ENCODE measurements at places on chromosomes 16 and 17.

DNA sequence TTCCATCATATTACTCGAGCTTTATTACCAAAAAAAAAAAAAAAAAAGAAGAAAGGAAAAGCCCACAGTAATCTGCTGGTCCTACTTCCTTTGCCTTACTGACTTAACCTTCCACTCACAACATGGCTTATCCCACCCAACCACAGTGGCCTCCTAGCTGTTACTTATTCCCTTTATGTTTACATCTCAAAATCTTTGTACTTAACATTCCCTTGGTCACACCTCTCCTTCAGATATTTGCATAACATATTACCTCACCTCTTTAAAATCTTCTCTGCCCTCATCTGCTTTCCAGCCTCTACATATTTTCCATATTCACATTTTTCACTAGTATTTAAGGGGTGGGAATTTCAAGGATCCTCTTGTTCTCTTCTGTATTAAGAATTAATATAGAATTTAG is 327.0 kb upstream of the TBX2 start:
- no peak for DNase-seq

- no peak for DNase-seq
Observed at GRCh38 chr16:84443166-84443802, 61.2 kb downstream of the MEAK7 start.

- DNase-seq, result peak; percentile 81
Observed at GRCh38 chr17:4903051-4903818, at the start of gene CHRNE. Gene CHRNE, minus strand, starts transcription at chr17:4903098. Its CDS starts 35 bp downstream, at chr17:4903063.

GRCh38 chr16:12304861-12305596 is 328.5 kb downstream of the SNX29 start:
- no peak for DNase-seq

DNA sequence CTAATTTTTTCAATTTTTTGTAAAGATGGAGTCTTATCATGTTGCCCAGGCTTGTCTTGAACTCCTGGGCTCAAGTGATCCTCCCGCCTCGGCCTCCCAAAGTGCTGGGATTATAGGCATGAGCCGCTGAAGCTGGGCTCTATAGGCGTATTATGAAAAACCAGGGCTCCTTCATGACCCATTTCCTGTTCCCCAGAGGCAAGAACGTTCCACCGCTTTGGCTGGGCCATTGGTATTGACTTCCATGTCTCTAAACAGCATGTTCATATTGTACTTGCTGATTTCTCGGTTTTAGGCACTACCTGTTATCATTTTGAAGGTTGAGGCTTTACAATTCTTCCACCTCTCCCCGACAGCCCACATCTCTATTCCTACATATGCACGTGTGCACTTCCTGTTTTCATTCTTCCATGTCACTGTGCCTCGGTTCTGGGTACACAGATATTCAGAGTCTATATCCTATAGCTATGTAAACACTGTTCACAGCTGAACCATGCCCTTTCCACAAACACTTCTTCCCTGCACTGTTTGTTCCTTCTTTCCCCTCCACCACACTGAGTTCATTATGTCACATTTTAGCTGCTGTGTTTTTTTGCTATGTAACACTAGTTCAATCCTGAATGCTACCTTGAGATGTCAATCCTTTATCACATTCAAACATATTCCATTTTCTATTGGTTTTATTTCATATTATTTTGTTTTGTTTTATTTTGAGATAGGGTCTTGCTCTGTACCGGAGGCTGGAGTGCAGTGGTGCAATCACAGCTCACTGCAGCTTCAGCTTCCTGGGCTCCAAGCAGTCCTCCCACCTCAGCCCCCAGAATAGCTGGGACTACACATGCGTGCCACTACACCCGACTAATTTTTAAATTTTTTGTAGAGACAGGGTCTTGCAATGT is 16.8 kb upstream of the MAPK3 start:
- DNase-seq, result no peak

DNA sequence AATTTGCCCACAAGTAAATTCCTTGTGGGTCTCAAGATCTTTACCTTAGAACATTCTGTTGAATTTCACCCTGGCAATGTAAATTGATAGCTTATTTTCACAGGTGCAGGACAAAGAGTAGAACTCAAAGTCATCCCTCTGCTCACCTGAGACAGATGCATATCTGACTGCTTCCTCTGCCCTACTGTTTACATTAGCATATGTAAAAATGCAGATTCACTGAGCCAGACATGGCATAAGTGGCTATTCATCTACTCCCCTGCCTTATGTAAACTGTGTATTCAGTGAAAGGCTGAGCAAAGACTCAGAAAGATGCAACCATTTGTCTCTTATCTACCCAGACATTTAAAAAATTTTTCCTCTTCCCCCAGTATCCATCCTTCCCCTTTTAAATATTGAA is 22.3 kb upstream of the MILR1 start:
- no peak for DNase-seq

GRCh38 chr16:66267292-66268014 is 99.0 kb upstream of the CDH5 start:
- no peak for DNase-seq

DNA sequence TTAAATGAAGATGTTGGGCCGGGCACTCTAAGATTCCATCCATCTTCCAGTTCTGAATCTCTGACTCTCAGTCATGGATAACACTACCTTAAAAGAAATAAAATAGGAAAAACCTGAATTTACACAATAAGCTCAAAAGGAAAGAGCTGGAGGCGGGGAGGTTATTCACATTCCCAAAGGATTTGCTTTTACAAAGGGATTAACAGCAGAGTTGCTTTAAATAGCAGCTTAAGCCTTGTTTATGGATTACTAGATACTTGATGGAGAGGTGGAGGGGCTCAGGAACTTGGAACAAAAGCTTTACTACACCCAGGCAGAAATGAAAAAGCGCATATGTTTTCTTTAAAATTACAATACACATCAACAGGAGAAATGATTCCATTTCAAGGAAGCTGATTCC is 84.5 kb downstream of the XYLT1 start:
- DNase-seq, result no peak

DNA sequence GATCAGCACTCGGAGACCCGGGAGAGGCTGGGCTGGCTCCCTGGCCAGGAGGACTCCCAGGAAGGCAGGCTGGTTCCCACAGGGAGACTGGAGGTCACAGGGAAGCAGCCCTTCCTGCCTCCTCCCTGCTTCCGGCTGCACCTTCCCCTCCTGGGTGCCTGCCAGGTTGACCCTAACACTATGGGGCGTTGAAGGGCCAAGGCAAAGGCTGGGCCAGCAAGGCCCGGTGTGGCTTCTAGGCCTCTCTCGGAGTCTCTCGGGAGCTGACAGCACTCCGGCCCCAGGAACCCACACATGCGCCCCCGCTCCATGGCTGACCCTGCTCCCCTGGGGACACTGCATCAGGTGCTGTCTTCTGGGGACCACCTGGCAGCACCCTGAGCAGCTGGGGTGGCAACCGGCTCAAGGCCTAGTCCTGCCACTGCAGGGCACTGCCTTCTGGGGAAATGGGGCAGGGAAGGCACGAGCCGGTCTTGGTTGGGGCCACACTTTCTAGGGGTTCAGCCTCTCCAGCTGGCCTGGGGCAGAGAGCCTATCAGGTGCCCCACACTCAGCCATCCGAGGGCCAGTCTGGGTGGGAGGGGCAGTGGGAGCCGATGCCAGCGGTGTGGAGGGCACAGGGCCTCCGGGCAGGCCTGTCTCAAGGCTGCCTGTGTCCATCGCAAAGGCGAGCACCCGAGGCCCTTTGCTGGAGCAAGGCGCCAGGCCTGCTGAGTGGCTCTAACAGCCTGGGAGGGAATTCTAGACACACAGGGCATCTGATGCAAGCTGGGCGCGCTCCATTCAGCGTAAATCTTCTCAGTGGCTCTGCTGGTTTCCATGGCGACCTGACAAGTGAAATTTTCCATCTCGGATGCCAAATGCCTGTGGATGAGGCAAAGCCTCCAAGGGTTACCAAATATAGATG is 5.6 kb upstream of the MTSS2 start:
- no peak for DNase-seq

DNA sequence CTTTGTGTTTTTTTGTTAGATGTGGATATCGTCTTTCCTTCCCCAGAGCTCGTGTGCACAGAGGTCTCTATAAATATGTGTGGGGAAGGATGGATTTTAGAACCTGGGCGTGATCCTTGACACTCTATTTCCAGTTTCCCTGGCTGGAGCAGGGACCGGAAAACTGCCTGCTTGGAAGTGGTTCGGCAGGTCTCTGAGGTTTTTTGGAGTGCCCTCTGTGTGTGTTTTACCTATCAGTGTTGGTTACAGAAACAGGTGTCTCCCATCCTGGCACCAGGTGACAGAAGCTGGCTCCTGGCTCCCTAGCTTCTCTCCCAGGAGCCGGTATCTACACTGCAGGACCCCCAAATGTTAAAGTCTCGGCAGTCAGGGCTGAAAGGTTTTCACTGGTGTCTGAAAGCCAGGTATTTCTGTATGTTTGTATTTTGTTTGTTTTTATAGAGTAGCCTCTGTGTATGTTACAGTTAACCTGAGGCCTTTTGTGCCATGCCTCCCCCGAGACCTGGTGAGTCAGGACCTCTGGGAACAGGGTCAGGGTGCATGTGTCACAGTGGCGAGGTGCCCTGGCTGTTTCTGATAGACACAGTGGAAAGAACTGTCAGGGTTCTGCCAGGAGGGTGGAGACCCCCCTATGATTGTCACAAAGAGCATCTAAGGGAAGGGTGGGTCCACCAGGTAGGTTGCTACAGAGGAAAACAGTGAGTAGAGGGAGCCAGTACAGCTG is 31.3 kb downstream of the ZC3H18 start:
- DNase-seq, result no peak

GRCh38 chr17:31002047-31002446 is 31.2 kb downstream of the RNF135 start:
- no peak for DNase-seq

- DNase-seq, result no peak
Observed at GRCh38 chr16:2008631-2009163, 924 bp downstream of the ZNF598 start.

DNA sequence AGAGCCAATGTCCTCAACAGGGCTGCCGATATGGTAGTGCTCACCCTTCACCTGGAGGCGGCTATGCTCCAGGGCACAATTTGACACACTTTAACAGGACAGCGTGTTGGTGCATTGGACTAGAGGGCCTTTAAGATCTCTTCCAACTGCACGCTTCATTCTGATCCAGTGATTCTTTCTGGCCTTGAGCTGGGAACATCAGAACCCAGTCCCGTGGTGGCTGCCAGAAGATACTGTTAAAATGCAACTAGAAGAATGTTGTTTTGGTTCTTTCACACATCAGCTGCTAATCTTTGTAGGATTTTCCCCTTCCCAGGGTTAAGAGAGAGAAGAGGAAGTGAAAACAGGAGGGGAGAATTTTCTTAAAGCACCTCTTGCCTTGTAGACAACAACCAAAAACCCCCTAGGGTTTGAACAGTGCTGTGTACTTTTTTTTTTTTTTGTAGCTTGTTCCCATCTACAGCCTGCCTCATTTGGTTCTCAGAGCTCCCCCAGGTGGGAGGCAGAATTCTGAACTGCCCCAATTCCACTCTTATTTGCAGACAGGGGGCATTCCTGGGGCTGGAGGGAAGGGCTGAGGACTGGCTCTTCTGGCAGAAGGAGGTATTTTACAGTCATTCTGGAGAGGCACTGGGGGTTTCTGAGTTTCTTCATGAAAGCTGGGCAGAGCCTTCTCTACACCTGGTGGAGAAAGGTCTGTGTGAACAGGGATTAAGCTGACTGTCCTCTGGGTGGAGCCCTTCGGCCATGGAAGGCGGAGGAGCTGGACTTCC is 32.4 kb downstream of the SMARCE1 start:
- DNase-seq, result no peak

DNA sequence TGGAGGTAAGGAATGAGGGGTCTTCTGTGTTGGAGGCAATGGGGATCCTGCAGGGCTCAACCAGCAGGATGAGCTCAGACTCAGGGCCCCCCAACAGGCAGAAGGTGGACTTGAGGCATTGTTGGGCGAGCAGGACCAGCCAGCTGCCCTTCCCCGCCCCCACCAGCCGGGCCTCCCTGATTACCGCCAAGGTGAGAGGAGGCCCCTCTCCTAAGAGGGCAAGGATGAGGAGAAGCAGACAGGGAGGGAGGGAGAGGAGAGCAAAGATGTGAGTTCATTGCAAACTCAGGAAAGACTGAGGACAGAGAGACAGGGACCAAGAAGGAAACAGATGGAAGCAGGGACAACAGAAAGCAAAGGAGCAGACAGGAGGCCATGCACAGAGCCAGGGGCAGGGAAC is 272.8 kb upstream of the XYLT1 start:
- DNase-seq, result no peak

DNA sequence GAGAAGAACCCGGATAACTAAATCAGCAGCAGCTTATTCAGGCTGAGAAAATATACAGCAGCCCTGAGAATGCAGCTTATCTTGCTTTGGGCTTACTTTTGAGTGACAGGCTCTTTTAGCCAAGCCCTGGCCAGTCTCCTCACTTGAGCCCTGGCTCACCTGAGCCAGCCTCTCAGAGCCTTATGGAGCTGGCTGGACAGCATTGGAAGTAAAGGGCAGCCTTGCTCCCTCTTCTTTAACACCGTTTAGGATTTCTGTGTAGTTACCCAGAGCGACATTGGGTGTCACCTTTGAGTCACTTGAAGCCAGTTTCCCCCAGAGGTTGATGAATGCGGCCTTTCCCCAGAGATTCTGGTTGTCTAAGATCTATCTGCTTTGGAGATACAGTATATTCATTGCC is 7.7 kb upstream of the NPIPB2 start:
- peak; percentile 48 for DNase-seq

DNA sequence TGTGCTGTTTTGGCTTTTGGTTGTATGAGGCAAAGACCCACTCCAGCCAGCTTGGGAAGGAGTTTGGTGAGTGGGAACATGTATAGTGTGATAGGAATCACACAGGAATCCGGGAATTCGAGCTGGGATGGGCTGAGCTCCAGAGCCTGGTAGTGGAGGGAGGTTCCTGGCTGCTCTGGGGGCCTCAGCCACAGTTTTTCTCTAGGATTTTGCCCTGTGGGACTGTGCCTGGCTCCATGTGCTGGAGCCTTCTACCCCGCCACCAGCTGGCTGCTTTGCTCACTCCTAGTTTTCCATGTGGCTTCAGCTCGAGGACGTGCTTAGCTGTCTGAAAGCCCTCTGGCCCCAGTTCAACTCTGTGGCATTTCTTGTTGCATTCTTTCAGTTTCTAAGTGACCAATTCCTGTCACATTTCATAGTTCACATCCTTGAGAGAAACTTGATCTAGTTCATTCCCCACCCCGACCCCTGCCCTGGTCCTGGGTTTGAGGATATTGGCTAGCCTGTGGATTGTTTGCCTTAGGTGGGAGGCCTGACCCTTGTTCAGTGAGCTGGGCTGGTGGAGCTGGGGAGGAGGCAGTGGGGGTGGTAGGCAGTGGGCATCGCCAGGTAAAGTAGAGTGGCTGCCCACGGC is 5.0 kb downstream of the SEC14L1 start:
- no peak for DNase-seq

GRCh38 chr17:73770849-73771229 is 126.6 kb upstream of the SDK2 start:
- DNase-seq, result no peak

- no peak for DNase-seq
Observed at GRCh38 chr16:9040800-9041412, 50.5 kb upstream of the HAPSTR1 start.

DNA sequence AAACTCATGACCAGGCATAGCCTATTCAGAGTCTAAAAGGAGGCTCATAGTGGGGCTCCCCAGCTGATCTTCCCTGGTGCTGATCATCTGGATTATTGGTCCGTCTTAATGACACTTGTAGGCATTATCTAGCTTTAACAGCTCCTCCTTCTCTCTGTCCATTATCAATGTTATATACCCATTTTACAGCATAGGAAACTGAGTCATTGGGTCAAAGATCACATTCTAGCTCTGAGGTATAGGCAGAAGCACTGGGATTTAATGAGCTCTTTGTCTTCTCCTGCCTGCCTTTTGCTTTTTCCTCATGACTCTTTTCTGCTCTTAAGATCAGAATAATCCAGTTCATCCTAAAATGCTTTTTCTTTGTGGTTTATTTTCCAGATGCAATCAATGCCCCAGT is 756 bp downstream of the CCL2 start:
- DNase-seq, result no peak

GRCh38 chr16:11539641-11540050 is 47.1 kb downstream of the LITAF start:
- no peak for DNase-seq
